ENCODE measurements at places on chromosomes 3 and 15.

GRCh38 chr3:161231861-161232260 is 10.8 kb downstream of the NMD3 start:
- DNase-seq = no peak

- DNase-seq = no peak
These were observed 63.7 kb upstream of the SIAH2 start for GRCh38 chr3:150826466-150827282.

DNA sequence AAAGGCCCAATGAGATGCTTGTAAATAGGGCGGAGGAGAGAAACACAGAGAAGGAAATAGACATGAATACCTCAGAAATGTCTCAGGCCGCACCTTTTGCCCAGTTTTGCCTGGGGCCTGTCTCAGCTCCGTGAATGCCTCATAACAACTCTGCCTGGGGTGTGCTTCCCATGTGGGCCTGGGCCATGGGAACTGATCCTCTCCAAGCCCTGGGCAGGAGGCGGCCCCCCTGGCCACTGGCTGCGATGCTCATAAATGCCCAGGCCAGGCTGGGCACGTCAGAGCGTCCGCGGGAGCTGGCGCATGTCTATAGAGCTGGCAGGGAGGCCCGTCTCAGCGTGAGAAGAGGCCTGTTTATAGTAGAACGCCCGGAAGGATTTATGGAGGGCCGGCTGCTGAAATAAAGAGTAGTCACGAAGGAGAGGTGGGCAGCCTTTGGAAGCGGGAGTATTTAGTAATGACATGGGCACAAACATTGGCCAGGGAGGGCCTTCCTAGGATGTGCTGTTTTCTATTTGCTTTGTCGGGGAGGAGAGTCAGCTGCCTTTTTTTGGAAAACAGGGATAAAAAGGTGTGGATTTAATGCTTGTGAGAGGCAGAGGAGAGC is 85.9 kb upstream of the IGF1R start:
- DNase-seq = no peak

GRCh38 chr3:58249358-58250092 is 11.9 kb downstream of the ABHD6 start:
- DNase-seq = no peak

- DNase-seq = no peak
These were observed 36.3 kb upstream of the MYLK start for GRCh38 chr3:123920383-123920782.

DNA sequence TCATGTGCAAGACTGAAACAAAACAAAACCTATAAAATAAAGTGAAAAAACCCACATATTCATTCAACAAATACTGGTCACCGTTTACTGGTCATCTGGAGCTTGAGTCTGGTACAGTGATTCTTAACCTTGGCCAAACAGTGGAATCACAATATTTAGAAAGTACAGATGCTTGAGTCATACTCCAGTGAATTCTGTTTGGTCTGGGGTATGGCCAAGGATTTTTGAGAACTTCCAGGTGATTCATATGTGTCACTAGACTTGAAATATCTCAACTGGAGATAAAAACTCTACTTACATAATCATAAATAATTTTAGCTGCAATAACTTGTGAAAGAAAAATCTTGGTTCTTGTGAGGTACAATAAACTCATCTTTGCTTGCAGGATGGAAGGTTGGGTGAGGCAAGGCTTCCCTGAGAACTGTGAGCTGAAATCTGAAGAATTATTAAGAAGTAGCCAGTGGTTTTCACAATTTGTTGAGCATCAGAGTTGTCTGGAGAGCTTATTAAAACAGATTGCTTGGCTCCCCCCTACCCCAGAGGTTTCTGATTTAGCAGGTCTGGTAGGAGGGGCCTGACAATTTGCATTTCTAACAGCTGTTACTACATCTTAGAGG is 9.6 kb downstream of the NEK11 start:
- DNase-seq = no peak

GRCh38 chr3:123658852-123659206 is 74.0 kb upstream of the HACD2 start:
- DNase-seq = no peak

All from stimulated activated CD4-positive, alpha-beta T cell treated with anti-CD3 and anti-CD28 coated beads, Interleukin-1b, Interleukin-23, amount 100 ng/mL, for 24 hours (primary cell).